ENCODE measurements at places on chromosomes 3 and 15.

DNA sequence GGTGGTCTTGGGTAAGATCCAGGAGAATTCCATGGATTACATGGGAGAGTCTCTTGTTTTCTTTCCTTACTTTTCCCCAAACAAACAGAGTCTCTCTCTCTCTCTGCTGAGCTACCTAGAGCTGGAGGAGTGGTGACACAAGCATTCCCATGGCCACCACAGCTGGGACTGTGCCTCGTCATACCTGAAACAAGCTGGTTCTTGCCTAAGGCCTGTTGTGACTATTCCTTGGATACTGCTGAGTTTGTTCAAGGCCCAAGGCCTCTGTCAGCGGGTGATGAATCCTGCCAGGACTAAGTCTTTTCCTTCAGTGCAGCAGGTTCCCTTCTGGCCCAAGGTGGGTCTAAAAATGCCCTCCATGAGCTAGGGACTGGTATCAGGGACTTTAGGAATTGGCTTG lies 378.1 kb upstream of the ZNF385D start:
- no peak for DNase-seq

DNA sequence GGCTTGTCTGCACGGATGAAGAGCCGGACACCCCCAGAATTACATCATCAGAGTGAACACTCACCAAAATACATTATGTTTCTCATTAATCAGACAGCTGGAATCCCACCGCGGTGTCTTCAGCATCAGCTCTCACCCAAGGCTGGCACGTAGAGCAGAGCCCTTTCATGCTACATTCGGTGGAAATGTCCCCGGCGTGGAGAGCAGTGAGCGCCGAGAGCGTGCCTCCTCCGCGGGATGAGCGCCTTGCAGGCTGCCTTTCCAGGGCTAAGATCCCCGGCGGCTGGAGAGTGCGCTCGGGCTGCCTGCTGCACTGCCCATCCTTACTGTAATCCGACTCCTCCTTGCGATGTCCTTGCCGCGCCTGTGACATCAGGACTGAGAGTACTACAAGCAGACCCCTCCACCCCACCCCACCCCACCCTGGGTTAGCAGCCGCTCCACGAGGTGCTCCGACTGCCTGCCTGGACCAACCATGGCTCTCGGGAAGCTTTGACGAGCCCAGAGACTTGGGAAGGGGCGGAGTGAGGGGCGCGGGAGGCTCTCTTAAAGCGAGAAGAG lies at the start of gene ZNF385D:
ZNF385D (minus strand) TSS at position 380 of the 561 bp plus-strand sequence; CDS start at position 86, 294 bp downstream.
- no peak for DNase-seq

DNA sequence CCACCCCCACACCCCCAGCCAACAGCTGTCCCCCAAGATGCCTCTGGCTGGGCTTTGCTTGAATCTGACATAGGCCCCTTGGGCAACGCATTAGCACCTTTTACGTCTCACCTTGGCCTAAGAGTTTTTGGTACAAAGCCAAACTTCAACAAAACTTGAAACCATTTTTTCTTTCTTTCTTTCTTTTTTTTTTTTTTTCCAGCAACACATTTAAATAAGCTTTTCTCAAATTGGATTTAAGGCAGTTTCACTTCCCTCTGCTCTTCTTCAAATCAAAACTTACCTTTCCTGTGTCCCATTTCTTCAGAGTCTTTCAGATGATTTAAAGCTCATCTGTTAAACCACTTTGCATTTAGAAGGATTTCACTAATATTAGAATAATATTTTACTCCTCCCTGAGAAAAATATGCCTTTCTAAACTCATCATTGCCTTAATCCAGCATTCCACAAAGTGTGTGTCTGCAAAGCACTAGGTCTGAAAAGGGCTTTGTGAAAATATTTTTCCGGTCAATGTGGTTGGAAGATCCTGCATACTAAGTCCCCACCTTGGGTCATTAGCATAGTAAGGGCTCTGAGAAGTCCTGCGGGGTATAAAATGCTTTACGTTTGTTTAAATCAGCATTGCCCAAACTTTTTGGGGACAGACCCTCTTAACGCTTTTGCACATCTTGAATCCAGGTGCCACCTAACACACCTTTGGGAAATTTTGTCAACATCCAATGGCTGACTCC lies 217.0 kb downstream of the TLE3 start:
- DNase-seq = no peak

GRCh38 chr3:86938416-86939105 lies 52.4 kb downstream of the VGLL3 start:
- no peak for DNase-seq
